ENCODE measurements at places on chromosomes 2 and 18.

GRCh38 chr2:161005170-161005569 is 155.1 kb upstream of the TANK start:
- DNase-seq: no peak

DNA sequence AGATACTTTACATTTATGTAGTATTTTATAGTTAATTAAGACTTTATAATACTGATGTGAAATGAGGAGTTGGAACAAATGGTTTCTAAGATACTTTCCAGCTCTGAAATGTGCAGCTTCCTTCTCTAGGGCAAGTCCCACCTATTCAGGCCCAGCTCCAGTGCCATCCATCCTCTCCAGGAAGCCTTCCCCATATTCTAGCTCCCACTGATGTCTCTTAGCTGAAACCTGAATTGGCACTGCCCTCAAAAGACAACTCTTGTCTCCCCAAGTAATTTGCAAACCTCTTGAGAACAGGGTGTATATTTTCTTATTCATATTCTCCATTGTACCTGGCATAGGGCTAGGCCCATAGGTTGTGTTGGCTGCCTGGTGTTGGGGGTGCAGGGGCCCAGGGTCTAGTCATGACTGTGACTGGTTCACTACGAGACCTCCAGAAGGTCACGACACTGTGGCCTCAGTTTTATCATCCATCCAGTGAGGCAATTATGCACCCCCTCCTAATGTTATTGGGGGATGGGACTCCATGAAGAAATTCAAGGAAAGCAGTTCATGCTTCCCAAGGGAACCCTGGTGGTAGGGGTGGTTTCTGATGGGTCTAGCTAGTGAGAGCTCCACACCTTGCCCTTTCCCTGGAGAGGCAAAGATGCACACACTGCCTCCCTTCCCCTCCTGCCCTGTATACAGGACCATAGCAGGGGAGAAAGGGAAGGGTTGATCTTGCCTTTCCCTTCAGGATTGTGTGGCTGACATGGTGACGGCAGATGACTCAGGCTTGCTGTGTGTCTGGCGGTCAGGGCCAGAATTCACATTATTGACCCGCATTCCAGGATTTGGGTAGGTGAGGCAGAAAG is 2.8 kb downstream of the WDR54 start:
- no peak for DNase-seq

DNA sequence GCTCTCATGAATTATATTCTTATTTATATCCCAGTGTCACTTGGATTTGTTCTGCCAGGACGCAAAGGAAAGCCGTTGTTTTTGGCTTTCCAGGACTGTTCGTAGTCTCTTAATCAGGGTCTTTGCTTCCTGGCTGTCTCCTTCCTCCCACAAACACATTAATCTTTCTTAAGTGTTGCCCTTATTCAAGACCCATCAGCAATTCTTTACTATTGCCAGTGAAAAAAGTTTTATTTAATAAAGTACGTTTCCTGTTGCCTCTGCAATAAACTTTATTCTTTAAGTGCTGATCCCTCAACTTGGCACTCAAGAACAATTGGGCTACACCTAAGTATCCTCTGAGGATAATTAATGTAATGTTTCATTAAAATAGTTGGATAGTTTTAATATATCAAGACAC is 68.3 kb upstream of the CYP20A1 start:
- DNase-seq: no peak

GRCh38 chr18:67200665-67201064 is 315.9 kb downstream of the DSEL start:
- DNase-seq: no peak

DNA sequence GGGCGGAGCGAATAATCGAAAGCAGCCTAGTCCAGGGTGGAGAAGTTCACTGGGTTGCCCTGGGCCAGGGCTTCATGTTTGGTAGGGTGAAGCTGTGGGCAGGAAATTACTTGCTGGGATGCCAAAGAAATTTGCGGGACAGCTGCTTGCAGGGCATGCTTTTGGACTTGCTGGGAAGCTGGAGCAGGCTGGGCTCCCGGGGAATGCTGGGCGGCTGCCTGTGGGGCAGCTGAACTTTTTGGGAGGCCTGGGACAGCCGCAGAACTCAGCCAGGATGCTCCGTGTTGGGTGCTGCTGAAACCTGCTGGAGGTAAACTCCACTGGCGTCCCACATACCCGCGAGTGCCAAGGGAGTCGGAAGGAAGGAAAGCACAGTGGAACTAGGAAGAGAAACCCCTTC is 31.9 kb downstream of the ASB1 start:
- DNase-seq: no peak
